Mesothelial cell of epicardium (in vitro differentiated cells): ENCODE measurements at places on chromosomes 2 and 18. TPM values are rescaled to one million over a fixed set of nuclear protein-coding genes. Genes with fewer than 3 reads are reported as not detected.

GRCh38 chr2:39144416-39144815, 23.6 kb upstream of the SOS1 start:
- DNase-seq: no peak

DNA sequence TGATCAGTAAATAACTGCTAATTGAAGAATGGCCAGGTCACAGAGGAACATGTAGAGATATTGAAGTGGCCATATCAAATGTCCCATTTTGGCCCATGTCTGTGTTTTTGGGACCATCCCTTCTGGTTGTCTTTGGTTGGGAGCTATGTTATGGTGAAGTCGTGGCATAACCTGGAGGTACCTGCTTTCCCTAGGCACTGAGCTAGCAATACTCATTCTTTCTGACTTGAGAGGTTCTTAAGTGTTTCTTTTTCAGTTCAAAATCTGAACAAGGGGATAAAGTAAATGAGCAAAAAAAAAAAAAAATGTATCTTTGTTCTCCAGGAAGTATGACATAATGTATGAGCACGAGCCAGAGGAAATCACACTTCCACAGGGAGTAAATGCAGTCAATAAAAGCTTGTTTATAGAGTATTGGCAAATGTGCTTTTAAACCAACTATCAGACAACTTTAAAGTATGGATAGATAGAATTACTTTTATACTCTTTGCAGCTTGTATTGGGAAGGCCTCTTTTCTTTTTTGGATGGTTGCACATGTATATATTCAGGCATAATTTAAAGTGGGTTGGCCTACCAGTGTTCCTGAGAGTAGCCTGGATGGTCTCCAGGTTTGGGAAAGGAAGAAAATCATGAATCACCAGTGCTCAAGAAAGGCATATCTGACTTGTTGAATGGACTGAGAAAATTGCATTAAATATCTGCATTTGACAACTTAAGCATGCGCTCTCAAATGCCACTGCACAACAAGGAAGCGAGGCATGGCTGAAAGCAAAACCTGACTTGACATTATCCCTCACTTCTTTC, 125.0 kb downstream of the SPHKAP start:
- no peak for DNase-seq

DNA sequence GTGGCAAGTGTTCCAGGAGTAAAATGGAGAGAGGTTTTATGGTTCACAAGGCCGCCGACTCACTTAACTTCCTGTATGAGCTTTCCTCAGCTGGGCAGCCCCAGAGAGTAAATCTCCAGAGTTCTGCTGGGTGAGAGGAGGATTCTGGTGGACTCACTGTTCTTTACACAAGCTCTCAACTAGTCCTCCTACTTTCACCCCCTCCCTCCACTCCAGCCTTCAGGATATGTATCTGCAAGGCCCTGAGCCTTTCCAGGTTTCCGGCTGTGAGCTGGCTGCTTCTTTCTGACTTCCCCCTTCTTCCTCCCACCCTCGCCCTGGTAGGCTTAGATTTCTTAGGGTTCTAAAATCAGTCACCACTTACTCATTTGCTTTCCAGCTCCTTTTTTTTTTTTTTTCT, 34.0 kb downstream of the EML6 start:
- DNase-seq: no peak

Gene SRD5A2
- total RNA-seq: not detected in 3 replicates
